ENCODE measurements at places on chromosomes 7 and 10. TPM values are rescaled to one million over a fixed set of nuclear protein-coding genes. Genes with fewer than 3 reads are reported as not detected.
A peak's percentile ranks its signal among the peaks of the same experiment; 100 is the strongest.

GRCh38 chr7:151736403-151736909, 140.5 kb downstream of the PRKAG2 start:
- peak; percentile 83 for DNase-seq

DNA sequence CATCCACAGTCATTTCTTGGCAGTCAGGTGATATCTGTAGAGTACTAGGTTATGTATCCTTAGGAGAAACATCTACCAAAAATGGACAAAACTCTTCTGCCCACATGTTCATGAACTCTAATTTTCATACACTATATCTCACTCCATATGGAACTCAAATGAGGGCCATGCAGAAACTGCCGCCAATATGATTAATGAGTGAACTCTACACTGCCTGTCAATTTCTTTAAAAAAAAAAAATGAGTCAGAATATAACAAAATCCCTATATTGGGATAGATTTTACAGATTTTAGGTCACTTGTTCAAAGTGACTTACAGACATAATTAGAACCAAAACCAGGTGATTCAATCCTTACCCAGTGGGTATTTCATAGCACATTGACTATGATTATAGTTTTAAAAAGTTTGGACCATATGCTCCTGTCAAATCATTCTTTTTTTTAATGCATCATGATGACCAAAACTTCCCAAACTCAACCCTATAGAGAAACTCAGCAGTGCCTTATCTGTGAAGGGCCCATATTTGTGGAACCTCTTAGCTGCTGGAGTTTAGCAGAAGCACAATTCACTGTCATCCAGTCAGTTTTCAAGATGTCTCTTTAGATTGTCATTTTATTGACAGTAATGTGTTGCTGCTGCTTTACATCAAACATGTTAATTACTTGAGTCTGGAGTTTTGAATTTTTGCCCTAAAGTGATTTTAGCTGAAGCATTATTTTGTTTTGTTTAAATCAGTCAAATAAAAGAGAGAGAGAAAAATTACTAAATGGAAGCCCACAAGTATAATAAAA, 11.1 kb downstream of the LRRN3 start:
- no peak for DNase-seq

DNA sequence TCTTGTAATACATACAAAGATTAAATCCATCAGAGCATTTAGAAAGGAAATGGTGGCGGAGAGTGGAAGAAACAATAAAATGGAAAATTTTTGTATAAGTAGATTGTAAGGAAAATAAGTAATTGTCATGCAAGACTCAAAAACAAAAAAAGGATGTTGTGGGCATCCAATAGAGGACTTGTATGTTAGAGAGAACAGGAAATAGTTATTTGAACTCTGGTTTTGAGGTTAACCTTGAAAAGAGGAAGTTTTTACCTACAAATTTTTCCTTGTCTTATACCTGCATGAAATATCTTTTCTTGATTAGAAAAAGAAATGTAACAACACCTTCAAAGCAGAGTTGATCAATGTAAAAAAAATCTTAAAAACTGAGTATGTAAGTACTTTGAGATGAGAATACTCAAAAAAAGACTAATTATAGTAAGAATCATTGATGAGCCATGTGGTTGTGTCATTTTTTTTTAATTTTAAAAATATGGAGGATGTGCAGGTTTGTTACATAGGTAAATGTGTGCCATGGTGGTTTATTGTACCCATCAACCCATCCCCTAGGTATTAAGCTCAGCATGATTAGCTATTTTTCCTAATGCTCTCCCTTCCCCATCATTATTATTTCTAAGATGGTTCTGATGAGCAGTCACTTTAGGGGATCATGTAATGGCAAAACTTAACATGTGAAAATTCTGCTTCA, 11.9 kb downstream of the TMEM106B start:
- DNase-seq = no peak

- DNase-seq = no peak
These were observed 40.4 kb downstream of the PIP4K2A start for GRCh38 chr10:22673785-22674572.

DNA sequence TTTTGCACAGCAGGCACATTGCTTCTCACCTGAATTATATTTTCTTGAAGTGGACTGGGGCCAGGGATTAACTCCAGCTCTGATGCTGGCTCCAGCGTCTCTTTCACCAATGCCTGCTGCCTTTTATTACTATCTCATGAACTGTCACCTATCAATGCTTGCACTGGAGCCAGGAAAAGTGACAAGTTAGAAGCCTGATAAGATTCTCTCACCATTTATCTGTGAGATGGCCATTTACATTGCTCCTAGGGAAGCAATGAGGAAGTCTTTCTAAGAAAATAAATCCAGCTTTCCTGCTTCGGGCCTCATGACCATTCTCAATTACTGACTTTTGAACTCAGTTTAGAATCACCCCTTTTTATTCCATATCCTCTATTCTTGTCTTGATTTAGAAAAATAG, 48.5 kb upstream of the LRRTM3 start:
- no peak for DNase-seq

GRCh38 chr10:71084818-71085126, 127.6 kb upstream of the UNC5B start:
- DNase-seq = no peak

IGF2BP3 gene
- total RNA-seq = 108 TPM
